Mesothelial cell of epicardium (in vitro differentiated cells): ENCODE measurements at places on chromosomes 12 and 14.

GRCh38 chr14:51967521-51967920 is 21.8 kb upstream of the RTRAF start:
- no peaks in the 10 kb centered on the region for H3K36me3 ChIP-seq
- H3K27ac ChIP-seq = no peak overlapping the region
- peaks cover 16% of the 10 kb centered on the region for H3K4me1 ChIP-seq
- H3K4me3 ChIP-seq = no peak overlapping the region
- peaks cover 37% of the 10 kb centered on the region for H3K27me3 ChIP-seq

- no peak overlapping the region for H3K4me3 ChIP-seq
- H3K4me1 ChIP-seq = no peaks in the 10 kb centered on the region
- no peaks in the 10 kb centered on the region for H3K27me3 ChIP-seq
- DNase-seq = no peak
- H3K27ac ChIP-seq = no peak overlapping the region
Observed at GRCh38 chr12:46227616-46228015, 41.2 kb downstream of the SLC38A1 start.

DNA sequence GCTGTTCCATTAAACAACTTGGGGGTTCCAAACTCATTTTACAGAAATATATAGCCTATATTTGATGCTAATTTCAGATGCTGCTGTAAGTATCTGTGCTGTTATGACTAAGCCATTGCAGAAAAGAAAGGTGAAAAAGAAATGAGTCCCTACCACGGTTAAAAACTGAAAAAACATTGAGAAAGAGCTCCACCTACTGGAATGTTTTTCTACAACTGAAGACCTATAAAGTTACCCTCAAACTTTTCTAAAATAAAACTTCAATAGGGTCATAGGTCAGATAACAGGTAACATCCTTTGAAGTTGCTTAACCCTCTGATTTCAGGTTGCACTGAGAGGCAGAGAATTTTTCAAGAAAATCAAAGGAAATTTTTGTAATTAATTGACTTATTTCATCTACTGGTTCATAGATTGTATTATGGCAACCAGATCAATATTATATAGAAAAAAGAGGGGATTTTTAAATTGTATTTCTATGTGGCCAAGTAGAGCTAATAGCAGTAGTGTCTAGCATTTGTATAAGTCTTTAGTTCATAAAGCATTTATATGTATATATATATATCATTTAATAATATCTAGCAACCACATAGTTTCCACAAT is 279.9 kb downstream of the RPS29 start:
- H3K4me3 ChIP-seq = no peak overlapping the region
- H3K27ac ChIP-seq = no peak overlapping the region
- H3K4me1 ChIP-seq = peaks cover 10% of the 10 kb centered on the region
- peaks cover 18% of the 10 kb centered on the region for H3K27me3 ChIP-seq
- no peaks in the 10 kb centered on the region for H3K36me3 ChIP-seq

DNA sequence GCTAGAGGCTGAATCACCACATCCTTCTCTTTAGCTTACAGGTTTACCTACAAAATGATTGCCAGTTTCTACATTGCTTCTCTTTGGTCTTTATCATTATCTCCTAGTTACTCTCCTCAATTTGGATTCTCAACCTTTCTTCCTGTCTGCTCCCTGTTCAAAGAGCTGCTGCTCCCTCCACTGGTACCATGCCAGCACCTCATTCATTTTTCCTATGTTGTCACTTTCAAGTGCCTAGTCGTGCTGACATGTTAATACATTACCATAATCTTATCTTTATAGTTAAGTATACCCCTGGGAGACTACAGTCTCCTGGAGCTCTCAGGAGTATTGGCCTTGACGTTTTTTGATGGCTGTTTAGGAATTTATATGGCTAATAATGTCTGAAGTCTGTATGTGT is 14.2 kb downstream of the FRS2 start:
- no peaks in the 10 kb centered on the region for H3K27me3 ChIP-seq
- peaks cover 38% of the 10 kb centered on the region for H3K36me3 ChIP-seq
- H3K27ac ChIP-seq = no peak overlapping the region
- H3K4me3 ChIP-seq = no peak overlapping the region

- H3K27me3 ChIP-seq = no peaks in the 10 kb centered on the region
- H3K36me3 ChIP-seq = peaks cover 28% of the 10 kb centered on the region
- H3K4me3 ChIP-seq = no peak overlapping the region
Observed at GRCh38 chr12:22529281-22530060, 14.9 kb downstream of the C2CD5 start.

- no peaks in the 10 kb centered on the region for H3K4me1 ChIP-seq
- no peak overlapping the region for H3K4me3 ChIP-seq
- no peaks in the 10 kb centered on the region for H3K36me3 ChIP-seq
- DNase-seq = no peak
Observed at GRCh38 chr14:29227631-29228030, 461.0 kb downstream of the FOXG1 start.

- H3K27ac ChIP-seq = peak overlapping the region; percentile 15
- peaks cover 25% of the 10 kb centered on the region for H3K4me1 ChIP-seq
- no peak overlapping the region for H3K4me3 ChIP-seq
- DNase-seq = no peak
- peaks cover 2% of the 10 kb centered on the region for H3K27me3 ChIP-seq
- peaks cover 23% of the 10 kb centered on the region for H3K36me3 ChIP-seq
Observed at GRCh38 chr12:92396647-92397252, 251.1 kb upstream of the BTG1 start.

DNA sequence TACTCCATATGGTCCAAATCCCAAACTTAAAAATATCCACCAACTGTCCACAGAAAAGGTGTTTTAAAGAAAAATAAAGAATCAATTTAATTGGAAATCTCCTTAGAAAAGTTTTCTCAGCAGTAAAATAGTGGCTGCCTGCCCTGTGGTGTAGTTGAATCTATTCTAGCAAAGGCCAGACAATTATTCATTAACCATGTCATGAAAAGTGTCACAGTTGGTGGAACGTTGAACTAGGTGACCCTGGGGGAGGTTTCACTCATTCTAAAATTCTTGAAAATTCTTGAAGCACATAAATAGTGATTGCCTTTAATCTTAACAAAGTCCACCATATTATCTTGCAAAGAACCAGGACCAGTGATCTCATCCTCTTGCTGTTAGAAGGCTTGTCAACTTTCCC is 78.4 kb upstream of the GZMB start:
- H3K27ac ChIP-seq = no peak overlapping the region
- H3K36me3 ChIP-seq = no peaks in the 10 kb centered on the region
- H3K4me3 ChIP-seq = no peak overlapping the region
- peaks cover 6% of the 10 kb centered on the region for H3K4me1 ChIP-seq
- H3K27me3 ChIP-seq = peaks cover 24% of the 10 kb centered on the region
- DNase-seq = no peak

GRCh38 chr12:80710727-80711449 is 3.5 kb downstream of the MYF6 start:
- H3K4me1 ChIP-seq = peaks cover 26% of the 10 kb centered on the region
- no peak overlapping the region for H3K4me3 ChIP-seq
- H3K27me3 ChIP-seq = peaks cover 90% of the 10 kb centered on the region
- H3K27ac ChIP-seq = no peak overlapping the region
- no peak for DNase-seq
- no peaks in the 10 kb centered on the region for H3K36me3 ChIP-seq

GRCh38 chr12:76866151-76866567 is 12.7 kb downstream of the CSRP2 start:
- H3K4me3 ChIP-seq = no peak overlapping the region
- H3K4me1 ChIP-seq = peaks cover 39% of the 10 kb centered on the region
- peak overlapping the region; percentile 31 for H3K27ac ChIP-seq
- no peaks in the 10 kb centered on the region for H3K27me3 ChIP-seq

GRCh38 chr14:34098045-34098984 is 147.4 kb upstream of the EGLN3 start:
- DNase-seq = no peak
- no peak overlapping the region for H3K27ac ChIP-seq
- no peaks in the 10 kb centered on the region for H3K36me3 ChIP-seq
- no peak overlapping the region for H3K4me3 ChIP-seq
- peaks cover 4% of the 10 kb centered on the region for H3K27me3 ChIP-seq

DNA sequence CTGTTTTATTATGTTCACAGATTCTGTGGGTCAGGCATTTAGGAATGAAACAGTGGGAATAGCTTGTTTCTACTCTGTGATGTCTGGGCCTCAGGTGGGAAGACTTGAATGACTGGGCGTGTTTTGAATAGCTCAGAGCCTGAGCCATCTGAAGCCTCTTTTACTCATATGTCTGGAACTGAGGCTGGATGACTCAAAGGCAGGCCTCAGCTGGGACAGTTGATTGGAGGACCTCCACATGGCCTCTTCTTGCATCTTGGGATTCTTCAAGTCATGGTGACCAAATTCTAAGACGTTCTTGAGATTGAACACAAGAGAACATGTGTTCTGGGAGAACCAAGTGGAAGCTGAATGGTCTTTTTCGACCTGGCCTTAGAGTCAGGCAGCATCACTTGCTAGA is 45.8 kb upstream of the TBX3 start:
- H3K4me3 ChIP-seq = no peak overlapping the region
- DNase-seq = no peak
- no peaks in the 10 kb centered on the region for H3K27me3 ChIP-seq
- peaks cover 15% of the 10 kb centered on the region for H3K4me1 ChIP-seq

- no peaks in the 10 kb centered on the region for H3K36me3 ChIP-seq
- no peak for DNase-seq
- no peak overlapping the region for H3K4me3 ChIP-seq
- no peak overlapping the region for H3K27ac ChIP-seq
- H3K4me1 ChIP-seq = peaks cover 5% of the 10 kb centered on the region
Observed at GRCh38 chr14:84622357-84622756, 907.6 kb upstream of the FLRT2 start.

GRCh38 chr12:111181143-111181726 is 187.7 kb downstream of the PHETA1 start:
- H3K27me3 ChIP-seq = peaks cover 45% of the 10 kb centered on the region
- H3K36me3 ChIP-seq = peaks cover 3% of the 10 kb centered on the region
- H3K27ac ChIP-seq = peak overlapping the region; percentile 57
- peaks cover 67% of the 10 kb centered on the region for H3K4me1 ChIP-seq
- DNase-seq = peak; percentile 82
- peak overlapping the region; percentile 7 for H3K4me3 ChIP-seq

- H3K36me3 ChIP-seq = no peaks in the 10 kb centered on the region
- peak; percentile 72 for DNase-seq
- peak overlapping the region; percentile 96 for H3K27ac ChIP-seq
- peaks cover 8% of the 10 kb centered on the region for H3K27me3 ChIP-seq
- H3K4me3 ChIP-seq = peak overlapping the region; percentile 97
Observed at GRCh38 chr12:53344824-53345485, 8.8 kb upstream of the SP7 start.

- no peaks in the 10 kb centered on the region for H3K27me3 ChIP-seq
- H3K36me3 ChIP-seq = no peaks in the 10 kb centered on the region
- no peak for DNase-seq
Observed at GRCh38 chr14:89794096-89794495, 160.4 kb downstream of the EFCAB11 start.

GRCh38 chr12:122057007-122057735 is 21.4 kb upstream of the MLXIP start:
- H3K36me3 ChIP-seq = peaks cover 17% of the 10 kb centered on the region
- no peak overlapping the region for H3K27ac ChIP-seq

GRCh38 chr12:31931796-31932715 is 27.2 kb upstream of the RESF1 start:
- no peak overlapping the region for H3K4me3 ChIP-seq
- H3K36me3 ChIP-seq = peaks cover 7% of the 10 kb centered on the region
- H3K4me1 ChIP-seq = peaks cover 5% of the 10 kb centered on the region
- no peak overlapping the region for H3K27ac ChIP-seq
- no peaks in the 10 kb centered on the region for H3K27me3 ChIP-seq

GRCh38 chr12:52585946-52586345 is 12.3 kb upstream of the KRT74 start:
- H3K36me3 ChIP-seq = no peaks in the 10 kb centered on the region
- no peak overlapping the region for H3K27ac ChIP-seq
- DNase-seq = no peak
- H3K4me3 ChIP-seq = no peak overlapping the region
- H3K4me1 ChIP-seq = peaks cover 4% of the 10 kb centered on the region
- H3K27me3 ChIP-seq = peaks cover 9% of the 10 kb centered on the region

DNA sequence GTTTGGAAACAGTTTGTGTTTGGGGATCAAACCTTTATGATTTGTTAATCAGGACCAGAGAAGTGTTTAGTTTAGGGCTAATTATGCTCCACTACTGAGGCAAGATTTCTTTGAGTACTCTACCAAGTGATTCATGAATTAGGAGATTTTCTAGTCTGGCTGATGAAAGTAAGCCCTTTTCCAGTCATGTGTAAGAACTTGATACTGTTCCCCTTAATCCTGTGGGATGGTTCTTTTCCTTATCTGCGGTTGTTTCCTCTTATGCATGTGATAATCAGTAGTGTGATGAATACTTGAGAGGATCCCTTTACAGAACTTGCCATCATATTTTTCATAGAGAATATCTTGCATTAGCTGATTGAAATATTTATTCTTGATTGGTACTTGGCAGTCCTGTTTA is 42.1 kb downstream of the DYRK2 start:
- H3K27ac ChIP-seq = no peak overlapping the region
- peaks cover 3% of the 10 kb centered on the region for H3K36me3 ChIP-seq
- DNase-seq = no peak
- H3K4me1 ChIP-seq = peaks cover 4% of the 10 kb centered on the region
- H3K4me3 ChIP-seq = no peak overlapping the region
- H3K27me3 ChIP-seq = peaks cover 4% of the 10 kb centered on the region

GRCh38 chr12:6779708-6780432 is 7.5 kb downstream of the LAG3 start:
- no peak for DNase-seq
- H3K36me3 ChIP-seq = peaks cover 10% of the 10 kb centered on the region
- peaks cover 13% of the 10 kb centered on the region for H3K4me1 ChIP-seq
- H3K27me3 ChIP-seq = peaks cover 35% of the 10 kb centered on the region
- no peak overlapping the region for H3K27ac ChIP-seq
- H3K4me3 ChIP-seq = no peak overlapping the region

DNA sequence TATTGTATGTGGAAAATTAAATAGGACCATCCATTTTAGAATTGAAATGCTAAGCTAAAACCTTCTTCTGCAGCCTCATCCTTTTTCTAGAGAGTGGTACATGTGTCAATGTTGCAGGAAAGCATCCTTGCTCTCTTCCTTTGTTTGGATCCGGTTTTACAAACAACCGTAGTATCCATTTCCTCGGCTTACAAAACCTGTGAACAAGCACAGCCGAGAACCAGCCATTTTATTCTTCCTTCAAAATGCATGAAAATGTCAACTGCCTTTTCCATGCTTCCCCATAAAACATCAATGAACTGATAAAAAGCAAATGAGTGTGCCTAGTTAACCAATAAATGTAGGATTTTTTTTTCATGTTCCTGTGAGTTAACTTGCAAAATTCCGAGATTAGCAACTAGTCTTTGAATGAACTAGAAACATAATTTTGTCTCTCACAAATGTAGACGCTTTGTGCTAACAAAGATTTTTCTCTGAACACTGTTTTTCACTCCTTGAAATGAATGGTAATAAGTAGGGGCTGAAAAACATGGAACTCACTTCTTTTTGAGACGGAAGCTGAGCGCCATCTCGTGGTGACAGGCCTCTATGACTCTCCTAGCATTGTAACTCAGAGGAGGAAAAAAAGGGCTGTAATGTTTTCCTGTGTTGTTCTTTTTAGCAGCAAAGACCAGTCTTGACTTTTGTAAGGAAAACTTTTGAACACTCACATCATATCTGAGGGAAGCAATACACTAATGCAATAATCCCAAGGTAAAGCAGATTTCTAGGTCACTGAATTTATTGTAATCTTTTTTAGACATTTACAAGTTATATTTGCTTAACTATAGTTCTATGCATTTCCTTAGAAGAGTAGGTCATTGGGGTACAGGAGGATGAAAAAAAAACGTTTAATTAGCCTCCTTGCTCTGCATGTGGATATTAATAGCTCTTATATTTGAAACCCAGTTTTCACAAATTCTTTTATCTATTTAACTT is 157.4 kb upstream of the FOXG1 start:
- no peaks in the 10 kb centered on the region for H3K36me3 ChIP-seq
- H3K27ac ChIP-seq = no peak overlapping the region
- peaks cover 31% of the 10 kb centered on the region for H3K27me3 ChIP-seq
- DNase-seq = peak; percentile 82
- H3K4me1 ChIP-seq = peaks cover 6% of the 10 kb centered on the region
